ENCODE measurements at places on chromosomes 7 and 10.

- DNase-seq = no peak
Measured at GRCh38 chr10:120999868-121000267, 148.7 kb downstream of the WDR11 start.

DNA sequence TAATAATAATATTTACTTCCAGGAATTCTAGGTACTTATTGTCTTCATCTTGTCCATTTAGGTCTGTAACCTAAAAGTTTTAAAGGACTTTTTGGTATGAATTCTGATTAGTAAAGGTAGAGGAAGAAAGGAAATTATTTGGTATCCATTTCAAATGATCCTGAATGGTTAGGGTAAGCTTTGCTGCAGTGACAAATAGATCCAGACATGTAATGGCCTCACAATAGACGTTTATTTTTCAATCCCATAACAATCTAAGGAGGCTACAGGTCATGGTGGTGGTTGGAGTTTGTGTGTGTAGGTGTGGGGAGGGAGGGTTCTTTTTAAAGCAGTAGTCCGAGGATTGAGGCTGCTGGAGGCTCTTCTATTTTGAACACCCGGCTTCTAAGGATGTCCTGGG lies 5.3 kb downstream of the FBH1 start:
- DNase-seq = no peak

- no peak for DNase-seq
Measured at GRCh38 chr7:8433477-8434289, at the start of gene NXPH1. NXPH1 (plus strand) TSS chr7:8433609.

DNA sequence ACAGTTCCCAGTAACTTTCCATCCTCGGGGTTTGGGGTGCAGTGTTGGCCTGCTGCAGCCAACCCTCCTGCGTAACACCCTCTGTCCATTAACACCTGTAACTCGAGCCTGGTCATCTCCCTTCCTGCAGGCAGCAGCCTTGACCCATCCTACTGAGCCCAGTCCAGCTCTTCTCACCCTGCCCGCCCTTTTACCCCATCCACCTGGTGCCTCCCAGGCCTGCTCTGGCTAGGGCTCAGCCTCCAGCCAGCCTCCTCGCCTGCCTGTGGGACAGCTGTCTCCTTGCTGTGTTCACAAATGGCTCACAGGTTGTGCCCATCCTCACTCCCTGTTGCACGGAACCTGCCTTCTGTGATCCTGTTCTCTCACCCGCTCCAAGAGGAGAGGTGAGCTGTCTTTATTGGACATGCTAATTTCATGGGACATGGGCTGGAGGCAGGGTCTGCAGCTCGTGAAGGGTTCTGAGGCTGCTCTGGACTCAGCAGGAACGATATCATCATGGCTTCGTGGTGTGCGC lies 277.2 kb upstream of the TCERG1L start:
- no peak for DNase-seq

DNA sequence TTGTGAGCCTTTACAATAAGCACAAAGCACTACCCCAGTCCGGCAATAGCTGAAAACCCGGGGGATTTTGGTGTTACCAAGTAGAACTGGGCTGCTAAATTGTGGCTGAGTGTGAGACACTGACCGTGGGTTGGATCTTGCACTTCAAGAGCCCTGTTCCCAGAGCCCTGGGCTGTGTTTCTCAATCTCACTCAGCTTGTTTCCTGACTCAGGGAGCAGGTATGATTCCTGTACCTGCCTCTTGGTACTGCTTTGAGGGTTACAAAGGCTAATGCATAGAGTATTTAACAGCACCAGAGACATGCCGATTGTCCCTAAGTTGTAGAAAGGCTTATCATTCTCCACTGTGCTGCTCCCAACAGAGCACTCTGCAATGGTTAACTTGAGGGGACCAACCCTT lies 134.6 kb downstream of the TEX36 start:
- DNase-seq = no peak

- DNase-seq = no peak
Measured at GRCh38 chr10:43284341-43284910, 17.6 kb upstream of the RASGEF1A start.
